Amniotic stem cell (primary cell): ENCODE measurements at places on chromosomes 2 and 18.

DNA sequence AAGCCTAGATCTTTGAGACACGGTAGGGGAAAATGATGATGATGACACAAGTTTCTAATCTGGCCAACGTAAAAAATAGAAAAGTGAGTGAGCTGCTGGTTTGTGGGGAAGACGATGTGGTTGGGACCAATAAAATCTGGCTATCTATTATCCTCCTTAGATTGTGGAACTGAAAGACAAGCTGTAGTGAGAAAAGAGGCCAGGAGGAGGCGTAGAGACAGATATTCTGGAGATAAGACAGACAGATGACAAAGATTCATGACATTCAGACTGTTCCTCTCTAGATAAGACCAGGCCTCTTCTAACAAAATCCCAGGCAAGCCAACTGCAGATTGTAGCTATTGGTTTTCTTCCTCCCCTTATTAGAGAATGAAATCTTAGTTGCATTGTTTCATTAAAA lies 376.3 kb upstream of the UBE2E3 start:
- DNase-seq: no peak

- DNase-seq: no peak
These were observed 149.2 kb downstream of the TGIF1 start for GRCh38 chr18:3599195-3599594.

DNA sequence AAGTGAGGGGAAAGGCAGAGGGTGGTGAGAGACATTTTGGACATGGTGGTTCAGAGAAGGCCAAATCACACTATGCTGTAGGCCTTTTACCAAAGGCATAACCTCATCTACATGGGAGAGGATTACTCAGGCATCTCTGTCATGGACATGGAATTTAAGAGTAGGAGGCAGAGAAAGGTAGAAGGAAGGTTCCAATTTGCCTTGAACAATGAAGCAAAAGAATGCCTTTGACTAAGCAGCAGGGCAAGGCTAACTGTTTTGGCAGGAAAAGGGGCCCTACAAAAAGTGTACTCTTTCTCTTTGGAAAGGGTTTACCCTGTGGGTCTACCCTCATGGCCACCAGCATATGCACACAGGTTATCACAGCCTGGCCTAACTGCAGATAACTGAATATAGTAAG lies 45.6 kb upstream of the RNU4ATAC start:
- DNase-seq: no peak

DNA sequence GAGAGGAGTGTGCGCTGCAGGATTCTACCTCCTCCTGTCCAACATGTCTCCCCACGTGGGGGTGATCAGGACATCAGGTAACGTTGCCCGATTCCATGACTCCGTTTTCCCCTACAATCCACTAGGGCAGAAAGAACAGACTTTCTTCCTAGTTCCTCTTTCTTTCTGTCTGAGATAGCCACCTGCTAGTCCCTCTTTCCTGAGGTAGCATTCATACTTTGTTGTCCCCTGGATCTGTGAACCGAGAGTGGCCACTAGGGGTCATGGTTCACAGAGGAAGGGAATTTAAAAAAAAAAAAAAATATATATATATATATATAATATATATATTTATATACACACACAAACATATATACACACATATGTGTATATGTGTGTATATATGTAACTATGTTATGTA lies 210.0 kb upstream of the ZNF521 start:
- no peak for DNase-seq
